ENCODE measurements at places on chromosomes 12 and 14.

- no peak for DNase-seq
Observed at GRCh38 chr12:124566997-124567672, at the start of gene NCOR2. NCOR2 (minus strand) TSS chr12:124567612; CDS start chr12:124495251, 72,361 bp downstream.

GRCh38 chr12:47987411-47988072, 16.7 kb downstream of the COL2A1 start:
- DNase-seq: no peak

- no peak for DNase-seq
Observed at GRCh38 chr14:34460295-34460694, 1.7 kb downstream of the SPTSSA start.

DNA sequence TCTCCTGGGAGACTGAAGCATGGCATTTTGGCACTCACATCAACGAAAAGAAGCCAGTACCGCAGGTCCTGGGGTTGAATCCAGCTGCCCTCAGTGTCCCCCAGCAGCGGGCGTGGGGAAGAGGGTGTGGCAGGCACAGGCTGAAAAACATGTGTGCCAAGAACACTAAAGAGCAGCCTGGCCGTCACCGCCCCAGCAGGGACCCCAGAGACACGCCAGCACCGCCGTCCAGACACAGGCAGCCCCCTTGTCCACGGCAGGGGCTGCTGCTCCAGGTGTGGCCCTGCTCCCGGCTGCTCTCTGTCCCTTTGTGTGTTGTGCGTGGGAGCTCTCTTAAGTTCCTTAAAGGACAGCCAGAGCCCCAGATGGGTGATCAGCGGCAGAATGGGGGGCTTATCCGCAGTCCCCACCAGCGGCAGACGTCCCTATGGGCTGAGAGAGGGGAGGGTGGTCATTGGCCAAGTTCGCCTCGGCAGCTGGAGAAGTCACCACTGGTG, 556 bp downstream of the PHETA1 start:
- no peak for DNase-seq

DNA sequence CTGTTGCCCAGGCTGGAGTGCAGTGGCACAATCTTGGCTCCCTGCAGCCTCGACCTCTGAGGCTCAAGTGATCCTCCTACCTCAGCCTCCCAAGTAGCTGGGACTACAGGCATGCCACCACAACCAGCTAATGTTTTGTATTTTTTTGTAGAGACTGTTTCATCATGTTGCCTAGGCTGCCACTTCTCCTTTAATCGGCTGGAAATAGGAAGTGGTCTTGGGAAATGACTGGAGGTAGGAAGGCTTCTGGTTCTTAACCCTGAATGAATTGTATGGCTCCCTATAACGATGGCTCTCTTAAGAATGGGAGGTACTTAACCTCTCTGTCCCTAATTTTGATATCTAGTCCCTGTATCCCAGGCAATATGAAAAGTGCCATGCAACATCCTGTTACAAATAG, 113.9 kb upstream of the USP15 start:
- no peak for DNase-seq

GRCh38 chr12:25307818-25308217, 57.1 kb upstream of the KRAS start:
- no peak for DNase-seq

DNA sequence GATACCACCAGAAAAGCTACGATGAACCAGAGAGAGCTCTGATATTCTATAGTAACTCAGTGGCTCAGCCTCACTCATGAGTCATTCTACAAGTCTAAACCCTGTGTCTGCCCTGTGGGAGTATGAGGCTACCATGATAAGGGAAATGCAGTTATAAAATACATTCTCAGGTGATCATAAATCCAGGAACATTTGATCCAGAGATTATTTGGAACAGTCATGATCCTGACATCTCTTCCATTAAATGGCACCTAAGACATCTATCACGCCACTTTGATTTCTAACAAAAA, 202.6 kb upstream of the RASSF8 start:
- no peak for DNase-seq

Data from cortex of kidney (tissue), 1 donor.